CD4-positive, alpha-beta T cell treated with Interferon gamma for 1 hour (primary cell): ENCODE measurements at places on chromosomes 2 and 18.

GRCh38 chr2:223601932-223602666 is at the start of gene SCG2:
Gene SCG2, minus strand, starts transcription at chr2:223602361. Its CDS starts 3,079 bp downstream, at chr2:223599282.
- no peak for DNase-seq

DNA sequence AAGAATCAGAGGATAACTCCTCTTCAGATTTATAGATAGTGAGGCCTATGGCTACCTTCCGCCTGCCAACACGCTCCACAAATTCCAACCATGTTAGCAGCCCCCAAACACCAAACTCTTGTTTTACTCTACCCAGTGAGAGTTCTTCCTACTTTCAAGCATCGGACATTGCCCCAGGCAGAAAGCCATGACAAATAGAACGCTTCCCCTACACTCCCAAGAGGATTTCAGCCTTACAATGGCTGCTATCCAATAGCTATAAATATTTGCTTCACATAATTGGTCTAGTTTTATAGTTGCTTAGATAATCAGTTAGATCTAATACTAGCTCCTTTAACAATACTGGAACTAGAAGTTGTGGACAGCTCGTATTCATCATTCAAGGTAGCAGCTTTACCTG is 503.4 kb upstream of the VRK2 start:
- DNase-seq, result no peak

DNA sequence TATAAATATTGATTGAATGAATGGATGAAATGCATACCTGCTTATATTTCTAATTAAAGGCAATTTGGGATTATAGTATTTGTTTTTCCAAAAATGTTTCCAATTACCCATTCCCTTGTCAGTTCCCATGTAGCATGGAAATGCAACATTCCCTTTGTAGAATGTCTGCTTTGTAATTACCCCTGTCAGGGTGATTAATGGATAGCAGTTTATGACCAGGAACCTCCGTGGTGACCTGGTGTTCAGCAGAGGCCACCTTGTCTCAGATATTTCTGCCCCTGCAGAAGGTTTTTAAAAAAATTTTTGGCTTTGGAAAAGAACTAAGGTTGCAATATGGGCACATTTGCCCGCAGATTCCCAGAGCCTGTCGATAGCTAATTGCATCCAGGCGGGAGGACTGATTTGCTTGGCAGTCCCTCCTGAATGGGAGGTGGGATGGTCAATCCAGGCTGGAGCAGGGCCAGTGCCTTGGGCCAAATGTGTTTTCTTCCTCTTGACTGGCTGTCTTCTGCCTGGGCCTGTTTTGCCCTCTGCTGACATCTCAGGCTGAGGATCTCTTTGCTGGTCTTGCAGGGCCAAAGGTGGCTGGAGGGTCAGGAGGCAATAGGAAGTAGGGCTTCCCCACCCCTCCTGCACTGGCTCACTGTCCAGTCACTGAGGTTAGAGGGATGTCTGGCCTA is 82.1 kb downstream of the TMEM182 start:
- DNase-seq, result no peak

DNA sequence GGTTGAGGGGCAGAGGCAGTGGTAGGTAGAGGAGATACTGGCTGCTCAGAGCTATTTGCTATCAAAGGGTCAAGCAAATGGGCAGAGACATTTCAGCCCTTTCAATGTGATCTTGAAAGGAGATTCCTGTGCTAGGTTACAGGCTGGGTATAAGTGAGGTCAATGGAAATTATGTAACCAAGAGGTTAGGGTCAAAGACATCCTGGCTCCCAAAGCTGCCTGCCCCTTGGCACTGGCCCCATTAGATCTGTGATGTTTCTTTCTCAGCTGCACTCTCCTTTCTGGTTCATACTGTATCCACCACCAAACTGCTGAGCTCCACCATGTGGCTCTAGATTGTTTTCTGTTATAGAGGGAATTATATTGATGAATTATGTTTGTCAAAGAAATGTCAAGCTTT is 200.4 kb downstream of the AGPS start:
- no peak for DNase-seq

DNA sequence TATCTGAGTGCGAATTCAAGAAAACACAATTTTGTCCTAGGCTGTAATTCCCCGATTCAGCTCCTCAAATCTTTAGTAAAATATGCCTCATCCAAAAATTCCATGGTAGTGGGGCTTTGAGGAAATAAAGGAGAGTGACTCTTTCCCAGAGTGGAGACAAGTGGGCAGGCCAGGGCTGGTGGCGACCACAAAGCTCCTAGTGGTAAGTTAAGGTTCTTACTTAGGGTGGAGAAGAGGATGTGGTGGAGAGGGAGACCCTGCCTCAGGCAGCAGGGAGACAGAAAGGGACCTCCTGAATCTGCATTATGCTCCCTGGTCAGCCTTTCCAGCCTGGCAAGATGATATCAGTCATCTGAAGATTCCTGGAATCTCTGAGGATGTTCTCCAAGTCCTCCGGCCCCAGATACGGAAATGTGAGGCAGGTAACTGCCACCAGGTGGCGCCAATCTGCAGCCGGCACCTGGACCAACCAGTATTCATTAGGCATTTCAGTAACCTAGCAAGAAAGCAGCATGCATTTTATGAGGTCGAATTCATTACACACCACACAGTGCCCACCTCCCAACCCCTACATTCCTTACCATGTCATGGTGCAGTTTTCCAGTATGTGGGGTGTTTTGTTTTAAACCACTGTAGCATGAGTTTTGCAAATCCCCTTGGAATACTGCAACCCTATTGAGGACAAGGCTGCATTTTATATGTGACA is 106.4 kb downstream of the POLE4 start:
- DNase-seq, result peak; percentile 22

- DNase-seq, result no peak
Observed at GRCh38 chr2:195501746-195502145, 155.3 kb upstream of the SLC39A10 start.

DNA sequence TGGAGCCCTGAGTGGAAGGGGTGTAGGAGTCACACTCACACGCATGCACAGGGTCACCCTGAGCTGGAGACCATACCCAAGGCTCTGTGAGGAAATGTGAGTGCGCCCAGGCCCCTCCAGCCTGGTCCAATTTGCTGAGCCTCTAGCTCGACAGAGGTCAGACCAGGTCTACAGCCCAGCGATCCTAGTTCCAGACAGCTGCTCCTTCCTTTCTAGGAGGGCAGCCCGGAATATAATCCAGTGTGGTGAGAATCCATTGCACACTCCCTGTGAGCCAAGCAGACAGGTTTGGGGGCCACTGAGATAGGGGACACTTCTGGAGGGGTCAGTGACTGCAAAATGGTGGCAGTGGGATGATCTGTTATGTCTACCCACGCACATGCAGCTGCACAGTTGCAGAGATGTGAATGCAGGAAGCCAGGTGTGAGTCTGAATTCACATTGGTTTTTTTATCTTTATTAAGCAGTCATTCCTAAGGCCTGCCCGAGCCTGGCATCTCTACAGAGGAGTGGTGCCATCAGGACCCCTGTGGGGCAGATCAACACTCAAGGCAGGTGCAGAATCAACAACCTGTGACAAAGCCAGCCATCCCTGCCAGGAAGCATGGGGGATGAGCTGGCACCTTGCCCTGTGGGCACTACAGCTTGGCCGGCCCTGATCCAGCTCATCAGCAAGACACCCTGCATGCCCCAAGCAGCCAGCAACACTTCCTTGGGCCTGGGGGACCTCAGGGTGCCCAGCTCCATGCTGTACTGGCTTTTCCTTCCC is at the start of gene GPR148:
TSS of gene GPR148 (plus strand) at position 522 of the 768 bp plus-strand sequence. CDS start at position 604, 82 bp downstream.
- DNase-seq, result no peak

GRCh38 chr2:71153585-71154224 is 23.3 kb downstream of the MPHOSPH10 start:
- no peak for DNase-seq

- DNase-seq, result no peak
Observed at GRCh38 chr2:226023383-226023782, 623.9 kb downstream of the NYAP2 start.

DNA sequence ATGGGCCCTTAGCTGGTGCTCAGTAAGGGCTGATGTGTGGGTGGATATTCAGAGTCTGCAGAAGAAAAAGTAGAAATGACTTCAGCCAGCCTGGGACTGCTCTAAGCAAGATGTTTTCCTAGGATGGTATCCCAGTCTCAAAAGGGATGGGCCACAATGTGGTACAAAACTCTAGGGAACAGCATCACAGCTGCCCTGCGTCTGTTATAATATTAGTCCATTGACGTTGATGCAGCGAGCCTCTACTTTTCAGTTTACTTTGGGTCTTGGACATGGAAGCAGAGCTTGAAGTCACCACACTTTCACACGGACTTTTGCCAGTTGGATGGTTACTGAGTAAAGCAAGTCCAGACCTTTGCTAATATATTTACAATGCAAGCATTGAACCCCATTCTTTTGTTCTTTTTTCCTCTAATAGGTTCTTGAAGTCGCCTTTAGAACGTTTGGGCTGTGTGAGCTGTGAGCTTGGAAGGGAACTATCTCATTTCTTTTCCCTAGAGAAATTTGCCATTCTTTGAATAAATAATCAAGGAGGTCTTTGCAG is 105.7 kb downstream of the RDH14 start:
- no peak for DNase-seq

DNA sequence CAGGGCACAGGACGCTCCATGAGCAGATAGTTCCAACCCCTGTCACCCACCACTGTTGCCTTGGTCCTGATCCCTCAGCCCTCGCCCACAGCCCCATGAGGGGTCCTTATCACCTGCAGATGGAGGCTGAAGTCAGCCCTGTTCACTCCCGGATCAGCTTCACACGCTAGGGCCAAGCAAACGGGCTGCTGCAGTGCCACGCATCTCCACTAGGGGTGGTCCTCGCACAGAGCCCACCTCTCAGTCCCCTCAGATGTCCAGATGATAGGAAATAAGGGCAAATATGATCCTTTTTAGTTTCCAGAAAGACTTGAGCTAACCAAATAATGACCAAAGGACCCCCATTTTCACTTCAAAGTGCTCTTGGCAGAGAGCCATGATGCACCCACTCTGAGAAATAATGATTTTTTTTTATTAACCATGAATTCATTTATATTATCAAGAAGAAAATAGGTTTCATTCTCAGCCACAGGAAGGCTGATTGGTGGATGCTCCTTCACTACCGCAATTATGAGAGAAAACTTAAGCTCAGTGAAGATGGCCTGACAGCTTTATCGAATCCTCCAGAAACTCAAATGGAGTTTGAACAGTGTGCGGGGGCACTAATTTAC is 71.9 kb upstream of the KLHL29 start:
- DNase-seq, result no peak

- DNase-seq, result no peak
Observed at GRCh38 chr2:162244541-162245031, 1.3 kb upstream of the FAP start.

GRCh38 chr18:79853993-79854364 is 56.2 kb downstream of the KCNG2 start:
- DNase-seq, result no peak

DNA sequence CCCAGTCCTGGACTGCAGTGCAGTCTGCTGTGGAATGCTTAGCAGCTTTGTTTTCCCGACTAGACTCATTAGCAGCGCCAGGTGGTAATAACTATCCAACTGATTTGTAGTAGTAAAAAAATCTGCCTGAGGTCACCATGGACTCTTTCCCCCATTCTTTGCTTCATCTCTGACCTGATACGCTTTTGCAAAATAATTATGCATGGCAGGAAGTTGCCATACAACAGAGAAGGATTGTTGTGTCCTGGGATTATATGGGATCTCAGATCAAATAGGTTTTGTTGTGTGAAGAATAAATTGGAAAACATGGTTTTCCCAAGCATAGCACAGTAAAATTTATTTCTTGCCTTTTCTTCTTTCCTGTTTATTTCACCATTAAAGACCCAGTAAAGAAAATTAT is 72.4 kb upstream of the ATP5MC3 start:
- DNase-seq, result no peak

- no peak for DNase-seq
Observed at GRCh38 chr2:100747996-100748615, 71.8 kb upstream of the NPAS2 start.
